ENCODE measurements at places on chromosomes 12 and 14.

- peaks cover 19% of the 10 kb centered on the region for H3K4me1 ChIP-seq
- no peak overlapping the region for H3K4me3 ChIP-seq
- H3K36me3 ChIP-seq: no peaks in the 10 kb centered on the region
- no peak overlapping the region for H3K27ac ChIP-seq
These were observed 30.9 kb upstream of the EMP1 start for GRCh38 chr12:13165617-13166041.

GRCh38 chr12:15152868-15153267, 68.3 kb downstream of the RERG start:
- H3K36me3 ChIP-seq: no peaks in the 10 kb centered on the region
- H3K4me3 ChIP-seq: no peak overlapping the region
- no peaks in the 10 kb centered on the region for H3K4me1 ChIP-seq
- H3K27ac ChIP-seq: no peak overlapping the region
- DNase-seq: no peak

- peaks cover 18% of the 10 kb centered on the region for H3K27me3 ChIP-seq
- no peak for DNase-seq
- H3K36me3 ChIP-seq: no peaks in the 10 kb centered on the region
- no peak overlapping the region for H3K4me3 ChIP-seq
These were observed 54.8 kb downstream of the ASCL4 start for GRCh38 chr12:107829271-107829670.

GRCh38 chr12:47885012-47885501, 19.7 kb downstream of the VDR start:
- peaks cover 74% of the 10 kb centered on the region for H3K36me3 ChIP-seq
- peaks cover 94% of the 10 kb centered on the region for H3K4me1 ChIP-seq
- H3K27ac ChIP-seq: peak overlapping the region; percentile 100
- DNase-seq: peak; percentile 79
- no peaks in the 10 kb centered on the region for H3K27me3 ChIP-seq
- H3K4me3 ChIP-seq: peak overlapping the region; percentile 94

- peak; percentile 19 for DNase-seq
- H3K4me3 ChIP-seq: peak overlapping the region; percentile 62
- peaks cover 67% of the 10 kb centered on the region for H3K4me1 ChIP-seq
These were observed 1.5 kb upstream of the HCAR1 start for GRCh38 chr12:122732170-122732569.

- DNase-seq: no peak
- no peak overlapping the region for H3K27ac ChIP-seq
- H3K36me3 ChIP-seq: peaks cover 1% of the 10 kb centered on the region
- no peaks in the 10 kb centered on the region for H3K27me3 ChIP-seq
- H3K4me3 ChIP-seq: no peak overlapping the region
These were observed 132.9 kb upstream of the DAAM1 start for GRCh38 chr14:59055439-59056045.

- H3K4me3 ChIP-seq: no peak overlapping the region
- H3K27ac ChIP-seq: no peak overlapping the region
- peaks cover 4% of the 10 kb centered on the region for H3K27me3 ChIP-seq
- no peak for DNase-seq
- H3K36me3 ChIP-seq: no peaks in the 10 kb centered on the region
These were observed 14.0 kb downstream of the CCER1 start for GRCh38 chr12:90940872-90941499.

GRCh38 chr14:95537298-95538089, 2.6 kb downstream of the GLRX5 start:
- H3K4me1 ChIP-seq: peaks cover 51% of the 10 kb centered on the region
- H3K27me3 ChIP-seq: no peaks in the 10 kb centered on the region
